Immature natural killer cell (primary cell): ENCODE measurements at places on chromosomes 1 and 21. TPM values are rescaled to one million over a fixed set of nuclear protein-coding genes. Genes with fewer than 3 reads are reported as not detected.

DNA sequence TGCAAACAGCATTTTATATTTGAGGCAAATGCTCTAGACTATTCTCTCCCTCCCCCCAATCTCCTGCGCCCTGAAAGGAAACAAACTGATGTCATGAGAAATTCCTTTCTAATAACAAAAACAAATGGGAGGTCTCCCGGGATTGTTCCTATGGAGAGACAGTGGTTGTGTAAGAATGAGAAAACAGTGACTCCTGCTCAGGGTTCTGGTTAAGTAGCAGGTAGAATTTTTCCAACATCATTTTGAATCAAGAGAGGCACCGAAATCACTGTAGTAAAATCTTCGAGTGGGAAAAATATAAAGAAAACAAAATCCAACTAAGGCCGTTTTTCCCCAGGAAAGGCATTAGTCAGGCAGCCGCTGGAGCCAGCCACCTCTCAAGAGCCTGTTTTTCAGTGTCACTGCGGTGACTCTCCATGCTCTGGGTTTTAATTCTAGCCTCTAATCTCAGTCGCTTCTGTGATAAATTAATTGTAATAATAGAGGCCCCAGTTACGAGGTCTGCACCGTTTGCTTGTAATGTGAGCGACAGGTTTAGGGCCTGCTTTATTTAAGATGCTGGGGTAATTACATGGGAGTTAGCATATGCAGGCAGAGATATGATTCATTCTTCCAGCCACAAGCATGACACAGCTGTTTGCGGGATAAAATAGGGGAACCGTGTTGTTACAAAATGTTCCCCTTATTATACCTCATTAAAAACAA, 80.3 kb downstream of the RNF220 start:
- no peaks in the 10 kb centered on the region for H3K4me1 ChIP-seq
- no peaks in the 10 kb centered on the region for H3K36me3 ChIP-seq
- peaks cover 2% of the 10 kb centered on the region for H3K27me3 ChIP-seq
- no peak overlapping the region for H3K27ac ChIP-seq

DNA sequence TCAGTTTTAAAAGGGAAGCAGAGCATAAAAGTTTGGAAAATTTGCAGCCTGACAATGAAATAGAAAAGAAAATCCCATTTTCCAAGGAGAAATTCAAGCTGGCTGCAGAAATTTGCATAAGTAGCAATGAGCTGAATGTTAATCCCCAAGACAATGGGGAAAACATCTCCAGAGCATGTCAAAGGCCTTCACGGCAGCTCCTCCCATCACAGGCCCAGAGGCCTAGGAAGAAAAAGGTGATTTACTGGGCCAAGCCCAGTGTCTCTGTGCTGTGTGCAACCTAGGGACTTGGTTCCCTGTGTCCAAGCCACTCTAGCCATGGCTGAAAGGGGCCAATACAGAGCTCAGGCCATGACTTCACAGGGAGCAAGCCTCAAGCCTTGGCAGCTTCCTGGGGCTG, 26.1 kb downstream of the KRTAP20-3 start:
- no peaks in the 10 kb centered on the region for H3K4me1 ChIP-seq
- no peaks in the 10 kb centered on the region for H3K27me3 ChIP-seq
- no peak overlapping the region for H3K4me3 ChIP-seq
- no peaks in the 10 kb centered on the region for H3K36me3 ChIP-seq
- no peak overlapping the region for H3K27ac ChIP-seq

- H3K36me3 ChIP-seq = no peaks in the 10 kb centered on the region
- H3K4me1 ChIP-seq = no peaks in the 10 kb centered on the region
- no peak overlapping the region for H3K27ac ChIP-seq
- no peak for DNase-seq
These were observed 8.6 kb upstream of the SLC25A34 start for GRCh38 chr1:15727424-15727823.

GRCh38 chr1:62325681-62326080, 6.4 kb upstream of the KANK4 start:
- peaks cover under 1% of the 10 kb centered on the region for H3K27me3 ChIP-seq
- no peak for DNase-seq
- H3K4me3 ChIP-seq = no peak overlapping the region
- no peaks in the 10 kb centered on the region for H3K4me1 ChIP-seq
- H3K36me3 ChIP-seq = no peaks in the 10 kb centered on the region
- H3K27ac ChIP-seq = no peak overlapping the region

DNA sequence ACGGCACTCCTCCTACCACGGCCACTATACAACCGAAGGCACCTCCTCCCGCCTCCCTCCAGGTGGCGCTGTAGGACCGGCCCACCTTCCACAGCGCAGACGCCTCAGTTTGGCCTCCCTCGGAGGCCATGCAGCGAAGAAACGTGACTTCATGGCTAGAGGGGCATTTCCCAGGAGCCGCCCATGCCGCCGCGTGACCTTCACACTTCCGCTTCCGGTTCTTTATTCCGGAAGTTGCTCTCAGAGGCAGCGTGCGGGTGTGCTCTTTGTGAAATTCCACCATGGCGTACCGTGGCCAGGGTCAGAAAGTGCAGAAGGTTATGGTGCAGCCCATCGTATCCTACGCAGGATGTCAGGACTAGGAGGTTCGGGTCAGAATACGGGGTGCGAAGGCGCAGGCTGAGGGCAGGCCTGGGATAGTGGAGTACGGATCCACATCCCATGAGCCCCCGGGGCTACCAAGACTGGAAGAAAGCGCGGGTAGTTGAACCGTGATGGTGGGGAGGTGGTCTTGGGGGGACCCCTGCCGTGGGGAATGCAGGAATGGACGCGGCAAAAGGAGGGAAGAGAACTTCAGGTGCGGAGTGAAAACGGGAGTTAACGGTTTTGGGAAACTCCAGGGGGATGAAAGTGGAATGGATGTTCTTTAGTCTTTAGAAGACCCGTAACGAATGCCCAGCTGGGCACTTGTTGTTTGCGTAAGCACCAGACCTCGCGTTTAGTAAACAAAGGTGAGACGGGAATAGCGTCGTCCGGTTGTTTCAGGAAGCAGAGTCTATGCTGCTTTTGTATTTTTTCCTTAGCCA, at the start of gene SNRPE:
Gene SNRPE, plus strand, starts transcription at position 221 of the 806 bp plus-strand sequence. Its CDS starts 61 bp downstream, at position 282.
- H3K27ac ChIP-seq = peak within 1 kb of the TSS; percentile 98
- H3K36me3 ChIP-seq = peaks cover 14% of the 10 kb centered on the region
- peak; percentile 97 for DNase-seq
- H3K27me3 ChIP-seq = peaks cover 2% of the 10 kb centered on the region
- H3K4me3 ChIP-seq = peak within 1 kb of the TSS; percentile 100

DNA sequence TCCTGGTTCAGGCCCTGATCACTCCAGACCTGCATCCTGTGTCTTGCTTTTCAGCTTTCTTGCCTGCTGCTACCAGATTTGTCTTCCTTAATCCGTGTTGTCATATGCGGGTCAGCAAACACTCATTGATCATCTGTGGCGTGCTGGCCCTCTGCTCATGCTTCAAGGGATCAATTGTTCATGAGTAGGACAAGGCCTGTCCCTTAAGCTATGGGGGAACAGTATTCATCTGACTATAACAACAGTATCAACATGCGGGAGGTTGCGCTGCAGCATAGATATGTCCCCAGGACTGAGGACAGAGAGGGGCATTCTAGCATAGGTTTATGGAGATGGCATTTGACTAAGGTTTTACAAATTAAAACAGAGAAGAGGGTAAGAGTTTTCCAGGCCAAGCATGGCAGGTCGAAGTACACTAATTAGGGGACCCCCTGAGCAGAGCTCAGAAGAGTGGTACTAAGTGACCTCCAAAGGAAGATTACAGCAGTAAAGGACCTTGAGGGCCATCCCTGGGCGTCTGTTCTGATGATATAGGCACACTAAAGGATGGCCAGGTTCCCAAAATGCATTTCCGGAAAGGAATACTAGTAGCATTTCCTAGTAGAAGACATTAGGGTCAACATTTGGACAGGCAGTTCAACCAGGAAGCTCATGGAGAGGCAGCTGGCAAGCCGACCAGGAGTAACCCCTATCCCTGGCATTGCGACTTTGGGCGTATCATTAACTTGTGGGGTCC, 811 bp upstream of the ZNF672 start:
- no peak overlapping the region for H3K27ac ChIP-seq
- peaks cover 30% of the 10 kb centered on the region for H3K4me1 ChIP-seq
- peaks cover 14% of the 10 kb centered on the region for H3K27me3 ChIP-seq
- H3K4me3 ChIP-seq = no peak overlapping the region
- DNase-seq = no peak
- no peaks in the 10 kb centered on the region for H3K36me3 ChIP-seq

Gene SH2D5
- not detected for polyA plus RNA-seq

Gene KIF14
- polyA plus RNA-seq = 0.16 TPM

GRCh38 chr1:100631015-100631551, 88.5 kb upstream of the VCAM1 start:
- no peak overlapping the region for H3K4me3 ChIP-seq
- H3K36me3 ChIP-seq = no peaks in the 10 kb centered on the region
- peaks cover 4% of the 10 kb centered on the region for H3K27me3 ChIP-seq
- DNase-seq = no peak

GRCh38 chr1:184840596-184840995, 85.9 kb upstream of the EDEM3 start:
- H3K4me3 ChIP-seq = peak overlapping the region; percentile 74
- H3K27ac ChIP-seq = peak overlapping the region; percentile 83
- peak; percentile 81 for DNase-seq
- H3K4me1 ChIP-seq = peaks cover 52% of the 10 kb centered on the region
- H3K36me3 ChIP-seq = peaks cover 5% of the 10 kb centered on the region
- peaks cover 3% of the 10 kb centered on the region for H3K27me3 ChIP-seq

- no peak overlapping the region for H3K27ac ChIP-seq
These were observed 367.6 kb upstream of the VAMP3 start for GRCh38 chr1:7403265-7404045.

- peaks cover under 1% of the 10 kb centered on the region for H3K27me3 ChIP-seq
- H3K4me3 ChIP-seq = no peak overlapping the region
- no peak overlapping the region for H3K27ac ChIP-seq
- H3K36me3 ChIP-seq = no peaks in the 10 kb centered on the region
- H3K4me1 ChIP-seq = peaks cover 5% of the 10 kb centered on the region
These were observed 37.8 kb upstream of the TLR5 start for GRCh38 chr1:223180731-223181321.

DNA sequence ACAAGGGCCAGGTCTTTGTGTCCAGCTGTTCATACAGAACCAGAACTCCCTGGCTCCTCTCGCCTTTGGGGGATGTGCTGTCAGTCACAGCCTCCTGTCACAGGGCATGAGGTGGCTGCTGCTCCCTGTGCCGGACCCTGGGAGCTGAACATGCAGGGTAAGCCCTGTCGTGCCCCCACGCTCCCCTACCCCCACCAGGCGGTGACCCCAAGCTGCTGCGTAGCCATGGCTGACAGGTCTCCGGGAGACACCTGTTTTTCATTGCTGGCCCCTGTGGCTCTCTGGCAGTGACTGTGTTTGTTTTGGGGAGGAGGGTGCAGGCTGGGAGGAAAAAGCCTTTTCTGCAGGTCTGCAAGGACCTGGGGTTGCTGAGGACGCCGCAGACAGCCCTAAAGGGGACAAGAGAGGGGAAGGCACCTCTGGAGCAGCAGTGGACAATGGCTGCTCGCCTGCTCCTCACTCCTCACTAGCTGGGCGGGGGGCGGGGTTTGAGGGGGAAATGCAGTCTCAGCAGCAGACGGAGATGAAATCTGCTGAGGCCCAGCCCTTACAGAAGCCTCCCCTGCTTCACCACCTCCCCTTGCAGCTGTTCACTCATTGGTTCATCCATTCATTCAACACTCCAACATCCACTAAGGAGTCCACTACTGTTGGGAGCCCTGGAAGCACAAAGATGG, 81.4 kb downstream of the TRABD2B start:
- peaks cover 2% of the 10 kb centered on the region for H3K27me3 ChIP-seq
- H3K4me3 ChIP-seq = no peak overlapping the region
- DNase-seq = no peak

Gene FCAMR
- polyA plus RNA-seq = not detected

DNA sequence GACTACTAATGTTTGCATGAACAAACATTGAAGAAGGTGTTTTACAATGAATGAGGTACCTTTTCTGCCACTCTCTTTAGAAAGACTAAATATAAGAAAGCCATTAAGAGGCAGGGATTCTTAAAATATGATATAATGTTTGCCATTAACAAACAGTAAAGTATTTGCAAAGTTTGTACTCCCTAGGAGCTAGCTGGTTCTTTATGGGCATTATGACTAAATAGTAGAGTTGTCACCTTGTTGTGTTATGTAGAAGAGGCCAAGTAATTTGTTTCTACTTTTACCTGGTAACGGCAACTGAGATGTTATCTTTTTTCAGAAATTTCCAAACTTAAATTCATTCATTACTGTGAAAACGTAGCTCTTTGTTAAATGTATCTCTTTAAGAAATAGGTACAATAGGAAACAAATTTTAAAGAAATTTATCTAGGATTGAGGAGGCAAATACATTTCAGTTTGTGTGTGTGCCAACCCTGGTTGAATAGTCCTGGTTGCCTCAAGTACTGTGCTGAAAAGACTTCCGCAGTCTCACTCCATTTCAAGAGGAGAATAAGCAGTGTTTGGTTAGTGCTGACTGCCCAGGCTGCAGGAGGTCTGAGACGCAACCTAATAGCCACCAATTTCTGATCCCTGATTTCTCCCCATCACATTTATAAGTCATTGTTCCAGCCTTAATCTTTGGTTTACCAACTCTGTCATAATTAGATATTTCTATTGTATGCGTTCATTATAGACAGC, 52.1 kb downstream of the WDR3 start:
- no peaks in the 10 kb centered on the region for H3K4me1 ChIP-seq
- no peak overlapping the region for H3K4me3 ChIP-seq
- DNase-seq = no peak
- H3K36me3 ChIP-seq = no peaks in the 10 kb centered on the region

- H3K4me1 ChIP-seq = peaks cover 10% of the 10 kb centered on the region
- no peak overlapping the region for H3K4me3 ChIP-seq
- DNase-seq = no peak
- peaks cover 32% of the 10 kb centered on the region for H3K36me3 ChIP-seq
- no peak overlapping the region for H3K27ac ChIP-seq
These were observed 1.5 kb downstream of the ENSA start for GRCh38 chr1:150627826-150628410.

DNA sequence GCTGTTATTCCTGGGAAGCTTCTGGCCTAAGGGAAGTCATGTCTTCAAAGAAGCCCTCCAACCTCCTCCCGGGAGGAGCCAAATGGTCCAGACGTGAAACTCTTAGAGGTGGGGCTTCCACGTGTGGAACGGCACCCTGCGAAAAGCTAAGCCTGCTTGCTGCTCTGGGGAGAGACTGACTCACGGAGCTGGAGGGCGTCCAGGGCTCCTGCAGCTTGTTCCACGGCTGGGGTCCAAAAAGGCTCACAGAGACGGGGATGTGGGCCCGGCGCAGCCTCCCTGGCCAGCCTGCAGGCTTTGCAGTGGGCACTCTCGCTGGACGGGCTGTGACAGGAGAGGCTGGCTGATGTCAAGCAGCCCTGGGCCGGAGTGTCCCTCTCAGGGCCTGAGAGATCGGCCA, 105.1 kb downstream of the COLGALT2 start:
- DNase-seq = no peak
- no peak overlapping the region for H3K4me3 ChIP-seq
- no peaks in the 10 kb centered on the region for H3K27me3 ChIP-seq
- no peak overlapping the region for H3K27ac ChIP-seq
- H3K4me1 ChIP-seq = peaks cover 17% of the 10 kb centered on the region

Gene AQP10
- not detected for polyA plus RNA-seq

GRCh38 chr1:207006914-207007313, 25.6 kb downstream of the C1orf116 start:
- H3K4me1 ChIP-seq = no peaks in the 10 kb centered on the region
- H3K27me3 ChIP-seq = peaks cover 11% of the 10 kb centered on the region
- no peaks in the 10 kb centered on the region for H3K36me3 ChIP-seq
- no peak for DNase-seq
